ENCODE measurements at places on chromosomes 16 and 17.

DNA sequence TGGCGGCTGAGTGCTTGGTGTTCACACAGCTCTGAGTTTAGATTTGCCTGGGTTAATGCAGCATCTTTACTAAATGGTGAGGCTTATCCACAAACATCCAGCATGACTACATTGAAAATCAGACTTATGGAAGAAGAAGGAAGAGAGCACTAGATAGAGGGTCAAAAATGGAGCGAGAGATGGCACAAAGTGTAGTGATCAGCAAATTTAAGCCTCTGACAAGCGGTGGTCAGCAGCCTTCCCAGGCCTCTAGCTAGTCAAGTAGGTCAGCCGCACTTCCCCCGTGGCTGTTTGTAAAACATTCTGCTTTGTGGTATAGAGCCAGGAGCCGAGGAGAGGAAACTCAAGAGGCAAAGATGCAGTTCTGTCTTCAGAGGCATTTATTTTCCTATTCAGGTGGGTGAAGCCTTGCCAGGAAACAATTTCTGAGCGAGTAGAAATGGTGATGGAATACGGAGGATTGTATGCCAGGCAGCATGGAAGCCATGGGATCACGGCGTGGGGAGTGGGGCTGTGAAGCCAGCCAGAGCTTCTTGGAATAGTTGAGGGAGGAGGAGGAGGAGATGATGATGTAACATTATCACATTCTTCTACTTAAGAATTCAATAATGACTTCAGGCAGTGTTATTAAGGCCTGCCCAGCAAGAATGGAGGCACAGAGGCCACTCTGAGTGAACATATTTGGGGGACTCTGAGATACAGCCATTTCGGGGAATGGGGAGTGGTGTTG lies 118.9 kb downstream of the MSI2 start:
- no peak for DNase-seq

- no peak for DNase-seq
Observed at GRCh38 chr16:29926711-29927052, 656 bp upstream of the KCTD13 start.

- DNase-seq: no peak
Observed at GRCh38 chr17:44272321-44272951, 4.5 kb upstream of the SLC4A1 start.

DNA sequence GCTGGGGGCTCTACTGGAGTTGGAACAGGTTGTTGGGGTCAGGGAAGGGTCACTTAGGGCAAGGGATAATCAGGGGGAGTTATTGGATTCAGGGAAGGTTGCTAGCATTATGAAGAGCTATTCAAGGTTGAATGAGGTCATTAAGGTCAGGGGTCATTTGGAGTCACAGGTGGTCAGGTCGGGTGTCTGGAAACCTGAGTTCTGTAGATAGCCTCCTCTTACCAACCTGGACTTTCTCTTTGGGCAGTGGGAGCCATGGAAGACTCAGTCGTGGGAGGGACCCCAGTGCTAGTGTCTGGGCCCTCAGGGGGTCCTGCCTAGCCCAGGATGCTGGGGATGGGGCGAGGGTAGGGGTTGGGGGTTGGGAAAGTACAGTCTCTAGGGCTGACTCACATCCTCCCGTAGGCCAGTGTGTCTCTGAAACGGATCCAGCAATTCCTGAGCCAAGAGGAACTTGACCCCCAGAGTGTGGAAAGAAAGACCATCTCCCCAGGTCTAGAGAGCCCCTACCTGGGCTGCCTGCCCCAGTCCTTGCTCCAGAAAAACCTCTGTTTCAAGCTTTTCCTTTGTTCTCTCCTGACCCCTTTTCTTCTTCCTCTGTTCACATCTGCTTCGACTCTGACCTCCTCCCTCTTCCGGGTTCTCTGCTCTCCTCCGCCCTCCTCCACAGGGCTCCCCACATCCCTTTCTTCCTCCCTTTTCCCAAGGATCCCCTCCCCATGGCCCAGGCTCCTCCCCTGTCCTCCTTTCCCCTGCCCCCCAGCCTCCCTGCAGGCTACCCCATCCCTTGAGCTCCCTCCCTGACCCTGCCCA lies 33.5 kb downstream of the ABCC3 start:
- DNase-seq: peak; percentile 58

DNA sequence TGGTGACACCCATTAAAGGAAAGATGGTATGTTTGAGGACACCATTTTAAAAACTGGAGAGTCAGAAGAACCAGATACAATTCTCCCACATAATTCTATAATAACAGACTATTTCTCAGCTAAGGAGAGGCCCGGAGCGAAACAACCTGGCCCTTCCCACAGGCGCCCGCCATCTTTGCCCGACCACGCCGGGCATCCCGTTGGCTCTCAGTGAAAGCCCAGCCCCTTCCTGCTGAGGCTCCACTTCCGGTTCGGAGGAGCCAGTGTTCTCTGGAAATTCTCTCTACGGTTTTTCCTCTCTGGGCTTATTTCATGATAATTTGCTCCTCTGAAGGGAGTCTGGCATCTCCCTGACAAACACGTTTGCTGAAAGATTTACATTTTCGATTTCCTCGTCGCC lies 175.7 kb downstream of the AXIN2 start:
- no peak for DNase-seq

GRCh38 chr17:75475144-75475835 lies 18.9 kb downstream of the TMEM94 start:
- DNase-seq: no peak

DNA sequence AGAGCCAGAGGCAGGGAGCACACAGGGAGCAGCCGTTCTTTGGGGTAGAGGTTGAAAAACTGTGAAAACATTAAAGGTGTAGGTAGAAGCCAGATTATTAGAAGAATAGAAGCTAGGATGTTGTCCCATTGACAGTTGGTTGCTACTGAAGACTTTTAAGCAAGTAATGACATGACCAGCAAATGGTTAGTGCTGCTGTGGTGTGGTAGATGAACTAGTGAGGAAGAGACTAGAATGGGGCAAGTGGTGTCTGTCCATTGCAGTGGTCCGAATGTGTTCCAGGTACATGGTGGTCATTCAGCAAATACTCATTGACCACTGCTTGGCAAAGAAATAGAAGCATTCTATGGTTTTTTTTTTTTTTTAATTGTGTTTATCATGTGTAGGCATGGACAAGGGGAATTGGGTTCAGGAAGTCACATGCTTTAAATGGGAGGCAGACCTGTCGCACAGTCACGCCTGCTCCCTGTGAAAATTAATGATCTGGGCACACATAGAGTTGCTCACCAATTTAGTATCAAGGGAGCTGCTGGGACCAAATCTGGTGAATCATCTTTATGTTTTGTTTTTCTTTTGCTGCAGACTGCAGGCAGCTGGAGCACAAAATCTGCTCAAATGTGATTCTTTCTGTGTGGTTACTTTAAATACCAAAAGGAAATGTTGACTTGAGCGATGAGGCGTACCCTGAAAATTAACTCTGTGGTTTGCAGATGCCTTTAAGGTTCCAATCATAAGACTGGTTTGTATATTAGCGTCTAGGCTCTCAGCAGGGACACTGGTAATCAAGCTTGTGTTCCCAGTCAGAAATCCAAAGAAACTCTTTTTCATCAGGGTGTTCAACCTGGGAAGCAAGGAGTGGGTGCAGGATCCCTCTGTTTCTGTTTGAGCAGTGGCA lies 30.7 kb downstream of the YPEL2 start:
- DNase-seq: peak; percentile 56

DNA sequence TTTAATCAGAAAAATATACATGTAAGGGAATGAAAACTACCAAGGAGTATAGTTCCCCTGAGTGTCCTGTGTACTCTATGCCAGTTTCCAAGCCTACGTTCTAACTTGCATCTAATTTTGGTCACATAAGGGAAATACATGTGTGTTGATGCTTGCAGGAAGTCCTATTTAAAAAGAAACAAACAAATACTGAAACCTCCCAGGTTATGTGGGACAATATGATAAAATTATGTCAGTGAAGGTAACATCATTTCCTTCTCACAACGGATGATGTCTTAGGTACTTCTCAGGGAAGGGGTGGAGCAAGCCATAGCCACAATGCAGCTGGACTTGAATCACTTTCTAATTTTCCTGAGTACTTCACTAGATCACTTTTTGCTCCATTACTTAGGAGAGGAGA lies 115.9 kb downstream of the ZFHX3 start:
- DNase-seq: no peak

- DNase-seq: no peak
Observed at GRCh38 chr16:54055864-54056263, 230.7 kb downstream of the IRX3 start.

GRCh38 chr16:28258567-28258966 lies 33.8 kb upstream of the SBK1 start:
- no peak for DNase-seq

- no peak for DNase-seq
Observed at GRCh38 chr16:24784121-24784520, 54.7 kb downstream of the TNRC6A start.

GRCh38 chr16:89289428-89290395 lies 72.2 kb downstream of the ZNF778 start:
- peak; percentile 75 for DNase-seq

GRCh38 chr17:81294512-81295030 lies 536 bp downstream of the SLC38A10 start:
- no peak for DNase-seq

DNA sequence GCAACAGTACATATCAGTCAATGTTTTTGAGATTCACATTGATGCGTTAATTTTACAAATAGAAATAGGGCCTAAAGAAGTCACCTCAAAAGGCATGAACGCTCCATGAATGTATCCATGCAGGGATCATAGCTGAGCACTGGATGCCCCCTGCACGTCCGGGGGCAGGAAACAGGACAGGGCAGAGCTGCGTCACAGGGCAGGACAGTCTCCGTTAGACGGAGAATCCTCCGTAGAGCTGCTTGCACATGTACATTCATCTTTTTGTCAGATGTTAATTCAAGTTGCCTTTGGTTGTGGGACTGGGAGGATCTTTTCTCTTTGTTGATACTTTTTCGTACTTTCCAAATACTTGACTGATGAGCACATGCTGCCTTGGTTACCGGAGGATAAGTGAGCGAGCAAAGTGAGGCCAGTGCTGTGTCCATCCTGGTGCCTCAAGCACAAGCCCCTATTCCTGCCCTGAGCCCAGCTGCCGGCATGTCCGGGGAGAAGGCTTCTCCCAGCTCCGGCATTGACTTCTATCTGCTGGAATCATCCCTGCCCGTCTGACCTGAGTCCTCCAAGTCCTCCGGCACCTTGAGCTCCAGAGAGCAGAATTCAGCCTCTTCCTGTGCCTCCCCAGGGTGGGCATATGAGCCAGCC lies 15.0 kb downstream of the GAA start:
- DNase-seq: no peak

GRCh38 chr16:80390871-80391489 lies 149.8 kb upstream of the DYNLRB2 start:
- DNase-seq: no peak

DNA sequence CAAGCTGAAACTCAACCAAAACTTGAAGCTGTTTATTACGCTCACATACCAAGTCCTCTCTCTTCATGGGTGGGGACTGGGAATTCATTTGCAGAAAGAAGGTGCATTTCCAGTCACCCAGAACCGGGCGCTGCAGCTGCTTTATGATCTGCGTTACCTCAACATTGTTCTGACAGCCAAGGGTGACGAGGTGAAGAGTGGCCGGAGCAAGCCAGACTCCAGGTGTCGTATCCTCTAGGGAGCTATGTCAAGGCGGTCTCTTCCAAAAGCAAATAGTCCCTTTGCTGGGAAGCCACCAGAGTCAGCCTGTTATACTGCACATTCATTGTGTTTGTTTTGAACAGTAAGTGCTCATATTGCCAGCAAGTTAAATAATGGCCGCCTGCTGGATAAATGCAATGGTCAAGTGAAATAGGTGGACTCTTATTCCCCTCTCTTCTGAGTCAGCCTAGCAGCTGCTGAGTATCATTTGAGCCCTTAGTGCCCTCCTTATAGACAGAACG lies 12.7 kb downstream of the COG1 start:
- no peak for DNase-seq

- DNase-seq: no peak
Observed at GRCh38 chr17:68497885-68498319, 14.3 kb upstream of the PRKAR1A start.

- no peak for DNase-seq
Observed at GRCh38 chr16:59060207-59060606, 326.1 kb upstream of the GOT2 start.

Data from MCF 10A (cell line).